H9 (cell line): ENCODE measurements at places on chromosomes 1 and 21. TPM values are rescaled to one million over a fixed set of nuclear protein-coding genes. Genes with fewer than 3 reads are reported as not detected.

DNA sequence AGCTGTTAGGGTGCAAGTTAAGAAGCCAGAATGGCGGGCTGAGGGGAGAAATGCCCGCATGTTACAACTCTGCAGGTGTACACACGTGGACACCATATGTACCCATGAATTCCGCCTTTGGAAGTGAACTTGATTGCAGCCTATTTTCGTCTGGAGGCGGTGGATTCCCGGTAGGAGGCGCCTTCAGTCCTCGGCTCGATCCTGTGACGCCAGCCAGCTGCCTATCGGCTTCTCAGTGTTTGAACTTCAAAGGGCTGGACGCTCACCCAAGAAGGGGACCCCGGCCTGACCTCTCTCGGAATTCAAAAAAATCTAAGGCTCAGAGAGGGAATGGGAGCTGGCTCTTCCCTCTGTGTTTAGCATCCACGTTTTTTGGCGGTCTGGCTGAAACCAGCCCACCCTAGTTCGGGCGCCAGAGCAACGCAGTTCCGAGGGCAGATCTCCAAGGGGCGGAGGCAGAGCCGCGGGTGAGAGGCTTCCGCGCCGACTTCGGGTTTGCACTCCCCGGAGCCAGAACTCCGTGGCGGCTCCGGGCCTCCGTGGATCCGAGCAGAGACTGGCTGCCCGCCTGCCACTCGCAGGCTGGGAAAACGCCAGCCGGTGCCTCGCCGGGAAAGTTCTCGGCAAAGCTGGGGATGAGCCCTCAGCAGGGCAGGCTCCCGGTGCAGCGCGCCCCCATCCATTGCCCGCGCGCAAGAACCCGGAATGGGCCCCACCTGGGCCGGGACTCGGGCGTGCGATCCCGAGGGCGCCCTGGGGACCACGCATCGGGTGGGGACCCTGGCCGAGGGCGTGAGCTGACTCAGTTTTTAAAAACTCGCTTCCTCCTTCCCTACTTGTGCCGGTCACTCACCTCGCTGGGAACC is 996 bp upstream of the TMEM51 start:
- H3K36me3 ChIP-seq: peaks cover 3% of the 10 kb centered on the region; the same call in 1 of the 3 replicates
- H3K4me1 ChIP-seq: no peaks in the 10 kb centered on the region
- no peak overlapping the region for H3K27ac ChIP-seq
- no peaks in the 10 kb centered on the region; the same call in 1 of the 2 replicates for H3K27me3 ChIP-seq

GRCh38 chr1:56278061-56278460 is 301.3 kb downstream of the PLPP3 start:
- H3K27ac ChIP-seq: no peak overlapping the region
- H3K36me3 ChIP-seq: no peaks in the 10 kb centered on the region
- H3K4me1 ChIP-seq: no peaks in the 10 kb centered on the region
- H3K4me3 ChIP-seq: no peak overlapping the region
- no peaks in the 10 kb centered on the region for H3K27me3 ChIP-seq

The PARS2 gene
- 10.2 and 10.6 TPM in 2 replicates for total RNA-seq

DNA sequence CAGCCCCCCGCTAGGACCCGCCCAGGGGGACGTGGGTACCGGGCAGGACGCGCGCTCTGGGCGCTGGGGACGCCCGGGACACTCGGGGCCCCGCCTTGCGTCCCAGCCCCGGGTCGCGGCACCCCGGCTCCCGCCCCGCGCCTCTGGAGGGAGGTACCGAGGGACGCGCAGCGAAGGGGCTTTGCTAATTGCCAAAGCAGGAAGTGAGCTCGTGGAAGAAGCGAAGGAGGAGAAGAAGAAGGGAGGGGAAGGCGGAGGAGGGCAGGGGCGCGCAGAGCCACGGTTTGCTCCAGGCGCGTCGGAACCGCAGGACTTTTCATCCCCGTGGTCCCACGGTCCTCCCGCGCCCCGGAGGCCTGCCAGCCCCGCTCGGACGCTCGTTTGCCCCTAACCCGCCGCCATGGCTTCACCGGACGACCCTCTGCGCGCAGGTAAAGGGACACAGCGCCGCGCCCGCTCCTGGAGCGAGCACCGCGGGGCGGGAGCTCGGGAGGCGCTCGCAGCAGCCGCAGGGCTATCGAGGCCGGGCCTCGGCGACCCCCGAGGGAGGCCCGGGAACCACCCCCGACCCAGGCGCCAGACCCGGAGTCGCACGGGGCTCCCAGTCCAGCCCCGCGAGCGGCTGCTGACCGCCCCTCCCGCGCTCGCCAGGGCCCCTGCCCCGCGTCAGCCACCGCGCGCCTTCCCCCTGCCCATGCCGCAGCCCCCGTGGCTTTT is 1.3 kb downstream of the EDARADD start:
- H3K4me1 ChIP-seq: peaks cover 7% of the 10 kb centered on the region; the same call in 1 of the 2 replicates
- H3K36me3 ChIP-seq: no peaks in the 10 kb centered on the region
- no peaks in the 10 kb centered on the region; the same call in 1 of the 2 replicates for H3K27me3 ChIP-seq
- H3K27ac ChIP-seq: no peak overlapping the region
- DNase-seq: peak; percentile 73
- peak overlapping the region; percentile 95 for H3K4me3 ChIP-seq

- no peak overlapping the region for H3K27ac ChIP-seq
- peaks cover 2% of the 10 kb centered on the region; the same call in 1 of the 2 replicates for H3K4me1 ChIP-seq
- DNase-seq: no peak
Observed at GRCh38 chr1:232162001-232162400, 467.9 kb downstream of the SIPA1L2 start.

The ADAMTS4 gene
- 7.0 and 9.1 TPM in 2 replicates for total RNA-seq

The PIGR gene
- not detected in 2 replicates for total RNA-seq

The KLF17 gene
- total RNA-seq: 0.09 TPM in 2 replicates

The FAM177B gene
- total RNA-seq: not detected in 2 replicates

DNA sequence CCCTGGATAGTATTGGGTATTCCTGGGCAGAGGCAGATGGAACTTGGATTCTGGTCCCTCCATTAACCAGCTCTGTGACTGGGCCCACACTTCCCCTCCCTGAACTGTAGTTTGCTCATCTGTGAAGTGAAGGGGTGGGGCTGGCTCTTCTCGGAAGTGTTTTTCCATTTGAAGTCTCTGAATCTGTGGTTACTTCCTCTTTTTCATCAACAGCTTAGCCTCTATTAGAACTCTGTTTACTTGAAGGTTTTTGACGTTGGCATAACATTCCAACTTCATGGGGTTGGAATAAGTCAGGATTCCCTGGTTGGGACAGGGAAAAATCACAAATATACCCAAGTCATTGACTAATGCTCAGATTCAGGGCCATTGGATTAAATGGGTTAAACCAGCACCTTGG is 3.6 kb downstream of the KIAA0040 start:
- peaks cover 2% of the 10 kb centered on the region; the same call in 1 of the 2 replicates for H3K27me3 ChIP-seq
- H3K27ac ChIP-seq: no peak overlapping the region
- H3K36me3 ChIP-seq: no peaks in the 10 kb centered on the region

DNA sequence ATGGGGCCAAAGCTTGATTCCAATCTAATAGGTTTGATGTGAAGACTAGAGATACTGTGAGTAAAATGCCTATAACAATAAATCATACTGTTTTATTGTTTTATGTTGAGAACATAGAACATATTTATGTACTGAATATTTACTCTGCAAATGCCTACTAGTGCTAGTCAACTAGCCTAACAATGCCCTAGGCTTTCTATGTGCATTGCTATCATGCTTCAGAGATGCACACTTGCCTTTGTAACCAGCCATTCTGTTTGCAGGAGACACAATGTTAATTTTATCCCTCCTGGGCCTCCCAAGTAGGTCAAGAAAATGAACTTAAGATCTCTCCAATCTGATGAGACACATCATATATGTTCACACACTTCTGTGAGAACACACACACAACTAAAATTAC is 530.8 kb upstream of the BEND5 start:
- no peaks in the 10 kb centered on the region; the same call in 1 of the 2 replicates for H3K36me3 ChIP-seq
- no peak for DNase-seq
- H3K4me3 ChIP-seq: no peak overlapping the region
- no peaks in the 10 kb centered on the region for H3K4me1 ChIP-seq

GRCh38 chr1:160797271-160797709 is 1.3 kb downstream of the LY9 start:
- no peak overlapping the region for H3K4me3 ChIP-seq
- no peak overlapping the region for H3K27ac ChIP-seq
- DNase-seq: no peak
- H3K36me3 ChIP-seq: no peaks in the 10 kb centered on the region

The TRIM17 gene
- 2.8 TPM in 2 replicates for total RNA-seq

The ZMYND12 gene
- 0.42 and 0.55 TPM in 2 replicates for total RNA-seq

- no peaks in the 10 kb centered on the region for H3K4me1 ChIP-seq
- no peaks in the 10 kb centered on the region for H3K36me3 ChIP-seq
- H3K27me3 ChIP-seq: no peaks in the 10 kb centered on the region
- no peak overlapping the region for H3K27ac ChIP-seq
- no peak overlapping the region for H3K4me3 ChIP-seq
- no peak for DNase-seq
Observed at GRCh38 chr1:198183605-198184004, 26.8 kb downstream of the NEK7 start.

GRCh38 chr1:202144402-202145067 is at the start of gene ARL8A:
Gene ARL8A, minus strand, starts transcription at chr1:202144737. Its CDS starts 165 bp downstream, at chr1:202144572.
- H3K4me1 ChIP-seq: peaks cover 3% of the 10 kb centered on the region; the same call in 1 of the 2 replicates
- no peak for DNase-seq
- H3K36me3 ChIP-seq: no peaks in the 10 kb centered on the region; the same call in 1 of the 2 replicates
- H3K27ac ChIP-seq: no peak within 1 kb of the TSS
- H3K27me3 ChIP-seq: no peaks in the 10 kb centered on the region; the same call in 1 of the 2 replicates

DNA sequence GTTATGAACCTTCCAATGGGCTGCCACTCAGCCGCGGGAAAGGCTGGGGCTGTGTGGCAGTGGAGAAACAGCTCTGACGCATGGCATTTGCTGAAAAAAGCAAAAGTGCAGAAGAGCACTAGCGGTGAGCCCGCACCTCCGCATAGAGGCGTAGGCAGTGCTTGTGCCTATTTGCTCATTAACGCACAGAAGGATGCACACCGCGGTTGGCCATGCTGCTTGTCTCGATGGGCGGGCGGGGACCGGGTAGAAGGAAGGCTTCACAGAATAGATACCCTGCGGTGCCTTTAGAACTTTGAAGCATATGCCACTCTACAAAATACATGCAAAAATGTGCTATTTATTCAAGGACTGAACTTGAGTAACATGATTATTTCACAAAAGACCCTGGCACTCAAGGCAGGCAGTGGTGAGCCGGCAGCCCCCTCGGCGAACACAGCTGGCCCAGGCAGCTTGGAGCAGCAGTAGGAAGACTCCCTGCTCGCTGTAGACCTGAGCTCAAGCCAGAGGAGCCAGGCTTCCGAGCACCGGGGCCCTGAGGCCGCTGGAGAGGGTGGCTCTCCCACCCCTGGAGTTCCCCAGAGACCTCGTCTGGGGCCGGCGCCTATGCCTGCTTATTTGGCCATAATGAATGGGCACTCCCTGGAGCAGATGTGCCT is 71.5 kb downstream of the SIK1 start:
- H3K36me3 ChIP-seq: no peaks in the 10 kb centered on the region
- no peak for DNase-seq
- no peak overlapping the region for H3K27ac ChIP-seq
- no peaks in the 10 kb centered on the region for H3K4me1 ChIP-seq
- H3K4me3 ChIP-seq: no peak overlapping the region

GRCh38 chr21:34593423-34593822 is 21.5 kb downstream of the RCAN1 start:
- H3K36me3 ChIP-seq: no peaks in the 10 kb centered on the region
- H3K4me1 ChIP-seq: no peaks in the 10 kb centered on the region; the same call in 1 of the 2 replicates
- H3K27ac ChIP-seq: no peak overlapping the region
